ENCODE measurements at places on chromosomes 7 and 10.

GRCh38 chr10:6009961-6010360, 32.6 kb upstream of the IL15RA start:
- DNase-seq = no peak

- DNase-seq = peak; percentile 50
Measured at GRCh38 chr10:108393089-108393488, 1228.6 kb upstream of the SORCS1 start.

DNA sequence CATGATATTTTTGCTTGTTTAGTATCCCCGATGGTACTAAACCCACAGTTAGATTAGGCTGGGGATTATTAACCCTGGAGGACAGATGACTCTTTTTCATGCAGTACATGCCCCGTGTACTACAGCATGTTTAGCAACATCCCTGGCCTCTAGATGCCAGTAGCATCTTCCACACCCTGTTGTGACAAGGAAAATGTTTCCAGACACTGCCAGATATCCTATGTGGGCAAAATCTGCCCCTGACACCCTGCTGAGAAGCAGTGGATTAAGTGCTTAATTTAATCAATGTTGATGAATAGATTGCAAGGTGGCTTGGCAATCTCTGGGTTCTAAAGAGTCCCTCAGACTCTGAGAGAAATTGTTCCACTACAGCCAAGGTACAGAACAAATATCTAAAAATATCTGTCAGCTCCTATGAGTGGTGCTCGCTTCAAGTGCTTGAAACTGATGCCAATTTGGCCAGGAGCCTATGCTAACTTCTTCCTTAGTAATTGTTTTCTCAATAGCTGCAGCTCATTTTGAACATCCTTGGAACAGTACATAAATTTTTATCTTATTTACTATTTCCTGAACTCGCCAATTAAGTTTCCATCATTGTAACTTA, 247.0 kb downstream of the SORCS1 start:
- DNase-seq = no peak

DNA sequence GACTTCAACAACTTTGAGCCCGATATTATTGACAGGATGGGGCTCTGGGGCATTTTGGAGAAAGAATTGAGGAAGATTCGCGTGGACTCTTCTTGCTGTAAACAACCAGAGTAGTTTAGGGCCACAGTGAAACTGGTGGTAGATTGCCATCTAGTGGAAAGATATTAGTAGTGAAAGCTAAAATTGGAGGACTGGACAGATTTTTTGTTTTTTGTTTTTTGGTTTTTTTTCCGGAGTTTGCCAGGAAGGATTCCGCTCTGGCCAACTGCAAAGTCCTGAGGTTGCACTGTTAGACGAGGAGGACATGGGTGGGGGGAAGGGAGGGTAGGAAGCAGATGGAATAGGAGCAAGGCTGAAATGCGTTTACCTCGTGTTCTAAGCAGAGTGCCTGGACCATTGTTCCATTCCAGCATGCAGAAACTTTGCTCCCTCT, 11.7 kb downstream of the NOBOX start:
- peak; percentile 54 for DNase-seq

GRCh38 chr10:131874991-131875451, 25.8 kb upstream of the PPP2R2D start:
- DNase-seq = peak; percentile 82

- peak; percentile 97 for DNase-seq
Measured at GRCh38 chr10:99906470-99906869, 103.3 kb downstream of the DNMBP start.
